Myocyte (in vitro differentiated cells): ENCODE measurements at places on chromosomes 11 and 22. TPM values are rescaled to one million over a fixed set of nuclear protein-coding genes. Genes with fewer than 3 reads are reported as not detected.

- no peak for DNase-seq
Measured at GRCh38 chr11:118274186-118274585, 10.1 kb upstream of the MPZL2 start.

- DNase-seq = no peak
Measured at GRCh38 chr11:36510594-36510942, 496 bp upstream of the TRAF6 start.

DNA sequence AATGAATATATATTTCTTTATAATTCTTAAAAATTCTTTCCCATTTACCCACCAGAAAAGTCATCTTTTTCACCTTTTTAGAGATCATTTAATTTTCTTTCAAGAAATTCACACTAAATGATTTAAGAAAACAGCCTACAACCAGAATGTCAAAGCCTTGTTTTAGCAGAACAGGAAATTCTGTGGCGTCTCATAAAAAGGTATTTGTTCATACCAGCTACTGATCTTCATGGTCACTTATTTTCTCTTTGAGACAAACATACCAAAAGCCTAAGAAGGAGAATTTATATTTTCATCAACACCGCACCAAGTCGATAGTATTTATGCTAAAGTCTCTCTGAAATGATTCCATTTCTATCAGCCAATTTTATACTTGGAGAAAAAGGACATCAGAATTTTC is 105.3 kb downstream of the ETS1 start:
- DNase-seq = no peak

DNA sequence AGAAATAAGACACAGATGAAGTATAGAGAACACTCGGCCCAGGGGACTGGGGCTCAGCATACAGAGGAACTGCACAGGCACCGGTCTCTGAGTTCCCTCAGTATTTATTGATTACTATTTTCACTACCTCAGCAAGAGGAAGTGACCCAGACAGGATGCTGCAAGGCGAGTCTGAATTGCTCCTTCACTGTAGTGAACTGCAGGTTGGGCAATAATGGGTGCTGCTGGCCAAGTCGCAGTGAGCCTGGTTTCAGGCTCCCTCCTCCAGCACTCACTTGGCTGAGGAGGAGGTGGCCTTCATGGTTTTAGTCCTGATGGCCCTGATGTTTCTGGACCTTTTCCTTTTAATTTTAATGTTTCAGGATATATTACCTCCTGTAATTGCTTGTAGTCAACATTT is 10.4 kb downstream of the OR52K2 start:
- no peak for DNase-seq

GRCh38 chr22:44530569-44530968 is 32.5 kb upstream of the RTL6 start:
- no peak for DNase-seq

DNA sequence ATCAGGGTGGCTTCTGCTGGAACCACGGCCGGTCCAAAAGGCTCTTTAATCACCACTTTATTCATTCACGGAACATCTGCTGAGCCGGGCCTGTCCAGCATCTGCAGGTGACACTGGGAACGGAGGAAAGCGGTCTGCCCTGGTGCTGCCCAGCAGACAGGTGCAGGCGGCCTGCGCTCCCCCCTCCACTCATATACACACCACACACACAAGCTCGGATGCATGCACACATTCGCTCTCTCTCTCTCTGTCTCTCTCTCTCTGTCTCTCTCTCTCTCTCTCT is 736.9 kb downstream of the BRD1 start:
- no peak for DNase-seq

- peak; percentile 4 for DNase-seq
Measured at GRCh38 chr22:24763872-24764485, 10.5 kb downstream of the PIWIL3 start.

DNA sequence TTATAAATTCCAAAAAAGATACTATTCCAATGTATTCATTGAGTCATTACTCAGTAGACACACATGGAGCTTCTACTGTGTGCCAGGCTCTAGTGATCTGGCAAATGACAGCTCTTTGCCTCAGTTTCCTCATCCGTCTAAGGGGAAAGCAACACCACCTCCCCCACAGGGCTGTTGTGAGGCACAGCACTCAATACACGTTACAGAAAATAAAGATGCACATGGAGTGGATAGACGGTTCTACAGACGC is 6.5 kb upstream of the MALAT1 start:
- no peak for DNase-seq

GRCh38 chr11:34988294-34989255 is 72.2 kb downstream of the PDHX start:
- DNase-seq = peak; percentile 79

GRCh38 chr11:114134870-114135269 is 75.4 kb downstream of the ZBTB16 start:
- no peak for DNase-seq

GRCh38 chr11:66548041-66548440 is 1.3 kb downstream of the ACTN3 start:
- peak; percentile 71 for DNase-seq

- peak; percentile 82 for DNase-seq
Measured at GRCh38 chr11:94909371-94909820, 64.0 kb downstream of the CWC15 start.

DNA sequence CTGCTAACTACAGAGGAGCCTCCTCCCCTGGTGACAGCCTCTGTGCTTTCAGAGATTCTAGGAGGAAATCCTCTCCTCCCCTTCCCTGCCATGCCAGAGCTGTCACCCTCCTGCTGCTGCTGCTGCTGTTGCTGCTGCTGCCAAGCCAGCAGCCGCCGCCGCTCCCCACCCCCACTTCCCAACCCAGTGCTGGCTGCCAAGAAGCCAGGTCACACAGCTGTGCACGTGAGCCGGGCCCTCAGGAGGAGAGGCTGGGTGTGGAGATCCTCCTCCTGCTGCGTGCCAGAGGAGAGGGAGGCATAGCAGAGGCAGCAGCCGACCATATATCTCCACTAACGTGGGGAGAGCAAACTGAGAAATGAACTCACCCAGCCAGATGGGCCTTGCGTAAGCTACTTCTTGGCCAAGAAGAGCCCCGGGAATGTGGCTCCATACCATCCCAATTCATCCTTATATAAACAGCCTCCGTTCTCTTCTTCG is 12.4 kb downstream of the CRY2 start:
- DNase-seq = peak; percentile 90

ANO1 gene
- not detected in 2 replicates for total RNA-seq

RFPL3 gene
- total RNA-seq = not detected in 2 replicates

KRTAP5-6 gene
- not detected in 2 replicates for total RNA-seq

MRGPRF gene
- 0.21 TPM in 1 of 2 replicates, not detected in the other for total RNA-seq

SMPD1 gene
- total RNA-seq = 86.0 and 92.6 TPM in 2 replicates

FOLH1 gene
- not detected in 2 replicates for total RNA-seq
